CD14-positive monocyte (primary cell): ENCODE measurements at places on chromosomes 2 and 18.

DNA sequence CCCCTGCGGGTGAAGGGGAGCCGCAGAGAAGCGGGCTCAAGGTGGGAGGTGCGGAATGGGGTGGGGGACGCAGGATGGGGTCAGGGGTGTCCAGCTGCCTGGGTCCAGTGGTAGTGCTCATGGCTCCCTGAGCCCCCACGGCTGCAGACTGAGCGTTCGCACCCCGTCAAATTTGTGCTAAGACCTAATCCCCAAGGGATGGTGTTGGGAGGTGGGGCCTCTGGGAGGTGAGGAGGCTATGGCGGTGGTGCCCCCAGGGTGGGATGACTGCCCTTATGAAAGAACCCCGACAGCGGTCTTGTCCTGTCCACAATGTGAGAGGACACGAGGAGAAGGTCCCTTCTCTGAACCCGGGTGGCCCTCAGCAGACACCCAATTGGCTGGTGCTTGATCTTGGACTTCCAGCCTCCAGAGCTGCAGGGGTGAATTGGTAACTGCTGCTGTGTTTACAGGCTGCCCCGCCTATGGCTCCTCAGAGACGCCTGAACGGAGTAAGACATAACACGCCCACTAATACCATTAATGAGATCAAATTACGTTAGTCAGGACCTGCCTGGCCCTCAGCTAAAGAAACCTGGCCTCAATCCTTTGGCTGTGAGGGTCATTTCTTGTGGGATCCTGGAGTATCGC is 42.6 kb downstream of the PXDN start:
- DNase-seq = no peak

- no peak for DNase-seq
Measured at GRCh38 chr2:68519236-68519635, 51.9 kb downstream of the APLF start.

DNA sequence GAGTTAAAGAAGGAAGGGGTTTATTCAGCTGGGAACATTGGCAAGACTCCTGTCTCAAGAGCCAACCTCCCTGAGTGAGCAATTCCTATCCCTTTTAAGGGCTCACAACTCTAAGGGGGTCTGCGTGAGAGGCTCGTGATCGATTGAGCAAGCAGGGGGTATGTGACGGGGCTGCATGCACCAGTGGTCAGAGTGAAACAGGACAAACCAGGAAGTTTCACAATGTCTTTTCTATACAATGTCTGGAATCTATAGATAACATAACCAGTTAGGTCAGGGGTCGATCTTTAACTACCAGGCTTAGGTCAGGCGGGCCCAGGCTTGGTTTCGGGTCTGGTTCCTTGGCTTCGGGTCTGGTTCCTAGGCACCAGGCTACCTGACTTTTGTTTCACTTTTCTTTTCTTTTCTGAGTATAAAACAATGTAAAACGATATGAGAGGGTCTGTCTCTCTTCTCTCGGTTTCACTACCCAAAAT is 30.1 kb upstream of the LIPG start:
- DNase-seq = peak; percentile 13

DNA sequence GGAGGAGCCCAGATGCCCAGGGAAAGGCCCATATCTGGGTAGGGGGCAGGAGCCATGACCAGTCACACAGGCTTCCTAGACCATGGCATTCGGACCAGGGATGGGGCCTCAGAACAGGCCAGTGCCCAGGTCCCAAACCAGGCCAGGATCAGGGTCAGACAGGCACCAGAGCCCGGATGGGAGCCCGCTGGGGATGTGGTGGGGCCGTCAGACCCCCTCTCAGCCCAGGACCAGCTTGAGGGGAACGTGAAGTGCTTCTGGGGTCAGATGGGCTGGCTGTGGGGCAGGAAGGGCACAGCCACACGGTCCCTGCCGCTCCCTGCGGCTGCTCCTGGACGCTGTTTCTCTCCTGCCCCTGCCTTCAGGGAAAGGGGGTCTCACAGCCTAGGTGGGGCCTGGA is 39.1 kb downstream of the SNED1 start:
- DNase-seq = no peak

- DNase-seq = no peak
Measured at GRCh38 chr18:56662502-56662901, 11.3 kb downstream of the WDR7 start.

DNA sequence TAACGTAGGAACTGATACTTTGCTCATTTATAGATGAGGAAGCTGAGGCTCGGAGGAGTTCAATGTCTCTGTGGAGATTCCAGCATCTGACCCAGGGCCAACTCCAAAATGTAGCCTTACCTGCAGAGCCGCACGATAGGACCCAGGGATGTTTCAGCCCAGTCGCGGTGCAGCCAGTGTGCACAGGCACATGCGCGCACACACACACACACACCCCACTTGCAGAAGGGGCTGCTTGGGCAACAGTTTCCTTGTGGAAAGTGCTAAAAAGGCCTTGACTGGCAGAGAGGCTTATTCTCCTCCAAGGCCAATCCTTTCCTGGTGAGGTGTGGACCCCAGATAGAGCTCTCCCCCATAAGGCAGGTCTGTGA is 101.7 kb downstream of the ZFP36L2 start:
- no peak for DNase-seq

GRCh38 chr2:30402441-30403182 is 44.4 kb upstream of the LCLAT1 start:
- no peak for DNase-seq

DNA sequence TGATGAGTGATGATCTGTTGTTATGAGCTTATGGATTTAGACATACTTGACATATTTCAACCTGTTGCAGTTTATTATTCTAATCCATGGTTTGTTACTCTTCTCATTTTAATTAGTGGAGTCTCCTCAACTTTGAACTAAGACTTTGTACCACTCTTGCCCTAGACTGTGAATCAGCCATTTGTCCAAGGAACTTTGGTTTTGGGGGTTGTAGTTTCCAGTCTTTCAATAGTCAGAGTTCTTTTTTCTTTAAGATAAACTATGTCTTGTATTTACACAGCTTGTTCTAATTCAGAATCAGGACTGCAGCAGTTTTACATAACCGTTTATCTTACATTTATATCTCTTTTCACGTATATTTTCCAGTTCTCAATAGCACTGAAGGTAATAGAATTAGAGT is 133.6 kb downstream of the GULP1 start:
- no peak for DNase-seq

- no peak for DNase-seq
Measured at GRCh38 chr2:164146441-164146840, 410.6 kb upstream of the FIGN start.

GRCh38 chr2:14364471-14364870 is 268.0 kb upstream of the LRATD1 start:
- DNase-seq = no peak

DNA sequence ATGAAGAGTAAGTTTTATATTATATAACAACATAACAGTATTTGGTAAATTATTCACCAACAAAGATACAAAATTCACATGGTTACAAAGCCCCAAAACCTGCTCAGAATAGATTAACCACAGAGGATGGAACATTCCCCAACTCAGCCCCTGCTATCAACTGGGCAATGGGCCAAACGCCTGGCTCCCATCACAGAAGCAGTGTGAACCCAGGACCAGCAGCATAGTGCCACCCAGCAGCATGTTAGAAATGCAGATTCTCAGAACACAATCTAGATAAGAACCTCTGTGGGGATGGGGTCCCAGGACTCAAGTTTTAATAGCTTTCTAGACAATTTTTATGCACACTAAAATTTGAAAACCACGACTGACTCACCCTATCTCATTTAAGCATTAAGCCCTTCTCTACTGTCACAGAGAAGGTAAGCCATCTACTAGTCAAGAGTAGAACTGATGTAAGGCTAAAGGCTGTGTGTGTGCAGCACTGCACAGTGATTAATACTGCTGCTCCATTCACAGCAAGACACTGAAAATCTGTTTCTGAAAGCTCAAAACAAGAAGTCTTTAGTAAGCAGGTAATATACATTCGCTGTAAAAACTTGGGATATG is 15.2 kb downstream of the AFG3L2 start:
- DNase-seq = no peak

DNA sequence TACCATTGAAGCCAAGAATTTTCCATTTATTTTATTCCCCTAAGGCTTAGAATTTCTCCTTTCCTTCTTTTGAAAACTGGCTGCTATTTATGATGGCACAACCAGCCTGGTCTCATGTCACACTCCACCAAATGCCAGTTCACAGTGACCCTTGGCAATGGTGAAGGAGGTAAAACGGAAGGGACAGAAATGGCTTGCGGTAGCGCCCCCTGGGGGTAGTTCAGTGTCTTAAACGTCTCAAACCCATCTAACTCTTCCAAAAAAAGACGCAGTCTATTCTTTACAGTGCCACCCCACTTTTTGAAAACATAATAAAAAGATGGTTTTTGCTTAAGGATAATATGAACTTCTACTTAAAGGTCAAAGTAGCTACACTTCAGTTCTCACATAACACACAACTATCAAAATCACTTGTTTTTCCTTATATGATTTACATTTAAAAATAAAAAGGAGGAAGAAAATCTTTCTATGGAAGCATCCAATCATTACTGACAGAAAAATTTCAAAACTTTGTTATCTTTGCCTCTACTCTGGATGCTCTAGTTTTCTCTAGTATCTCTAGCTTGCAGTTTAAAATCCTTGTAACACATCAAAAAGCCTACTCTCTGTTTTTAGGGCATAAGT is 28.0 kb downstream of the PNO1 start:
- DNase-seq = peak; percentile 72

- no peak for DNase-seq
Measured at GRCh38 chr2:213248637-213249036, 35.6 kb upstream of the SPAG16 start.

- peak; percentile 5 for DNase-seq
Measured at GRCh38 chr2:182080493-182080892, 94.8 kb downstream of the PPP1R1C start.
